ENCODE measurements at places on chromosomes 6 and 20. TPM values are rescaled to one million over a fixed set of nuclear protein-coding genes. Genes with fewer than 3 reads are reported as not detected.
A peak's percentile ranks its signal among the peaks of the same experiment; 100 is the strongest.

GRCh38 chr6:130565696-130566095, 199.9 kb downstream of the TMEM200A start:
- DNase-seq, result no peak

DNA sequence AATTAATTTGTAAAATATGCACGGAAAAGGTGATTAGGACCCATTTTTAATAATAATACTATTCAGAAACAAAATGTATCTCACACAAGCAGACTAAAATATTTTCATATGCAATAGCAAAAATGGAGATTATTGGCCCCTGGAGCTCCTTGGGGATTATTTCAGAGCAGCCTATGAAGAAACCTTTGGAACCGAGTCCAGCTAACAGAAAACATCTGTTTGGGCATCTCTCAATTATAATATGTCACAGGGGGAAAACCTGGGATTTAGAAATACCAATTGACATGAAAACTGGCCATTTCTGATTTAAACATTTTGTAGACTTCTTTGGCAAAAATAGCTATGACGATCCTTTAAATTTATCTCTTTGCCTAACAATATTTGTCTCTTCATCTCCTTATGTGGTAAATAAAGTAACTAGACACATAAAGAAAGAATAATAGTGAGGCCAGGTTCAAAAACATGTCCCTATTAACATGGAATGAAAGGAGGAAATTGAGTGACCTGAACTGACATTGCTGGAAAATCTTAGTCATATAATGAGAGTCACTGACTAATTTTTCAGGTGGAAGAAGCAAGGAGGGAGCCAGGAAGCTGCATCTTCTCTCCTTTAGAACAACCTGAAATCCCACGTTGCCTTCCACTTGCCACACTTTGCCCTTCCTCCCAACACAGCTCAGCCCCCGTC, 199.0 kb downstream of the SOD2 start:
- DNase-seq, result peak; percentile 5

Gene RIMS1
- not detected for total RNA-seq

DNA sequence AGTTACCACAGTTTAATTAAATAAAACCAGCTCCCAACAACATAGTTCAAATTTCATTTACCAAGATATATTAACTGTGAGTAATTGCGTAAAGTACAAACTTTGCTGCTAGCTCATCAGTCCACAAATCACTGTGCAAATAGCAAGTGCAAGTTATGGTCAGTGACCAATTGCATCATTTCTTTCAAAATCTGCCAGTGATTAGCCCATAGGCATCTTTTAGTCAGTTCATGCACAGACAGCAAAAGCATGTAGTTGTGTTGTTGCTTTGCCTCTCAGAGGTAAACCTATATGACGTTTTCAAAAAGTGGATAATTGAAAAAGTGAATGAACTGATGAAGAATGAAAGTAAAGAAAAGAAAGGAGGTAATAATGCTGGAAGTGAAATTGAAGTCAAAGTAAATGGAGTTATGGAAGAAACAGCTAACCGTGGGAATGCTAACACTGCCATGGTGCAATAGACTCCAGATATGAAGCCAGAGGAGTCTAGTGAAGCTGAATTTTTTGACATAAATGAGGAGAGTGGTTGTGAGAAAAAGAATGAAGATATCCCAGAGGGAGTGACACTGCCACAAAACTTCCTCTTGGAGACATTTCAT, 36.5 kb downstream of the ENPP1 start:
- peak; percentile 21 for DNase-seq

Gene GRM4
- total RNA-seq, result 0.08 TPM

DNA sequence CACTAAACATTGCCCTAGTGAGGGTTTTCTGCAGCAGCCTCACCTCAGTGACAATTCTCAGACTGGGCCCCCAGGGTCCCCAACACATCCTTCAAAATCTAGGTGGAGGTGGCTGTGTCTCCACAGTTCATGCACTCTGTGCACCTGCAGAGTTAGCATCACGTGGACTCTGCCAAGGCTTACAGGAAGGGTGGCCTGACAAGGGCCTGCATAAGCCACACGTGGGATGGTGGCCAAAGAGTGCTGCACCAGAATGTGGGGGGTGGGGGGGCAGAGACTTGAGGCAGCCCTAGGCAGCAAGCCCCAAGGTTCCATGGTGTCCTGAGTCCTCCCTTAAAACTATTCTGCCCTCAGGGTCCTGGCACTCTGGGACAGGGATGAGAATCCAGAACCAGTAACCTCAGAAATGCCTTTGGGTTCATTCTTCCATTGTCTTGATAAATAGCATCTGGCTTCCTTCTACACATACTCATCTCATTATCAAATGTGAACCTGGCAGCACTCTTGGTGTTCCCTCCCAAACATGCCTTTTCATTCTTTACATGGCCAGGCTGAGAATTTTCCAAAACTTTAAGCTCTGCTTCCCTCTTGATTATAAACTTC, 1.6 kb upstream of the SERPINB1 start:
- DNase-seq, result peak; percentile 89

Gene STMND1
- total RNA-seq, result not detected

GRCh38 chr20:4708856-4709255, 12.9 kb upstream of the PRND start:
- DNase-seq, result no peak

- peak; percentile 60 for DNase-seq
These were observed 144.2 kb downstream of the JARID2 start for GRCh38 chr6:15389765-15390723.

DNA sequence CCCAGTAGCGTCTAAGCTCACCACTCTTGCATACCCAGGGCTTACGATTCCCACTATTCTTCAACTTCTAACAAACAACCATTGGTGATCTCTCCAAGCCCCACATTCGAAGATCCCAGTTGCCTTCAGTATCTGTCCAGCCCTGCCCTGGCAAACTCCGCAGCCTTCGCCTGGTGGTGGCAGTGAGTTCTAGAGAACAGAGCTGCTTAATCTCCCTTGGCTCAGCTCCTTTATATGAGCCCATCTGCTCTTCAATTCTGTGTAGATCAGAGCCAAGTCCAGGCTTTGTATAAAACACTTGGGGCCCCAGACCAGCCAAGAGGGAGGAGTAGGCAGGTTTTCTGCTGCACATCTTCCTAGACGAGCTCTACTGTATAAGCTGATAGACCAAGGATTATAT, 193.3 kb downstream of the PHACTR1 start:
- no peak for DNase-seq

DNA sequence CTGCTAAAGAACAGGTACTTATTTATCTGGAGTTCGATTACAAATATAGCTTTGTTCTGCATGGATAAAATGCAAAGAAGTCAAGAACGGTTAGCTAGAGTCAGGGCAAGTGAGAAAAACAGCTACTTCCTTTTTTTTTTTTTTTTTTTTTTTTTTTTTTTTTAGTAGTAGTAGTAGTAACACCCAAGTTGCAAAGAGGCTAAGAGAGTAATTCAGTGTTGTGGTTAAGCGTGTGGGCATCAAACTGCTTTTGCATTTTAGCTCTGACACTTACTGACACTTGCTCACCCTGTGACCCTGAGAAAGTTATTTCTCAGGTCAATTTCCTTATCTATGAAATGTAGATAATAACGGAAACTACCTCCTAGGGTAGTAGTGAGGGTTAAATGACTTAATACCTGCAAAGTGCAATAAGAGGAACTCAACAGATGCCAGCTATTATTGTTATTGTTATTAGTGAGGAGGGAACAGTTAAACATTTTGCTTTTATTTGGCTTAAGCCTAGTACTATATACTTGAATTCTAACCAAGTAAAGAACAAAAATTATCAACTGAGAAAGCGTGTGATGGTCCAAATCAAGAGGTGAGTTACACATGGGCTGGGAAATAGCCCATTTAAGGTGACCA, 86.7 kb upstream of the BACH2 start:
- no peak for DNase-seq

Gene EPB41L2
- 117 TPM for total RNA-seq

DNA sequence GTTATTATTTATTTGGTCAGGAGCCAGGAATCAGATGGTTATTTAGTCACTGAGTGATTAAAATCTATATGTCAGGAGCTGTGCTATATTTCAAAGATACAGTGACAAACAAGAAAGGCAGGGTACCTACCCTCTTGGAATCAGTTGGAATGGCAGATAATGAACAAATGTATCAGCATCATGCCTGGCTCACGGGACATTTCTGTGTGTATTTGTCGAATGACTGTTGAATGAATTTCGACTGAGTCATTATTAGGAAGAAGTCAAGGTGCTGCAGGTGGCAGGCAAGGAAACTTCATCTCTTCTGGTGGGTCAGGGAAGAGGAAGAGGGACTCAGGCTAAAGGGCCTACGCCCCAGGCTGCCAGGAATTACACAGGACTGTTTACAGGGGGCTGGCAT, 13.6 kb downstream of the PKIG start:
- no peak for DNase-seq

All from fibroblast of the aortic adventitia (primary cell).